ENCODE measurements at places on chromosomes 6 and 20. TPM values are rescaled to one million over a fixed set of nuclear protein-coding genes. Genes with fewer than 3 reads are reported as not detected.

DNA sequence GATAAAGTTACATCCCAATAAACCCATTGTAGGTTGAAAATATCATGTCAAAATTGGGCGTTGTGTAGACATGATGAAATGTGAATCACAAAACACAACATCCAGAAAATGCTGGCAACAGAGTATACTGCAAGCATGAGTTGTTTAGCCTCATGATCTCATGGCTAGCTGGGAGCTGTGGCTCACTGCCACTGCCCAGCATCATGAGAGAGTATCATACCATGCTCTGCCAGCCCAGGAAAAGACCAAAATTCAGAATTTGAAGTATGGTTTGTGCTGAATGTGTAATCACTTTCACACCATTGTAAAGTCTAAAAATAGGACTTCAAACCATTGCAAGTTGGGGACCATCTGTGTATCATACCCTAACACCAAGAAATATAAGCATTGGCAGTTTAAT lies 45.2 kb upstream of the SMAP1 start:
- DNase-seq = no peak

Gene MLN
- total RNA-seq = not detected

- no peak for DNase-seq
Observed at GRCh38 chr6:140001005-140001404, 626.6 kb upstream of the CITED2 start.

GRCh38 chr20:32206760-32207625 lies 550 bp downstream of the PLAGL2 start:
- DNase-seq = no peak

- DNase-seq = no peak
Observed at GRCh38 chr6:79040083-79040482, 38.0 kb downstream of the PHIP start.

Gene GNMT
- total RNA-seq = 1.7 TPM

Gene VPS16
- total RNA-seq = 47.8 TPM

GRCh38 chr6:1569377-1569776 lies 40.3 kb upstream of the FOXC1 start:
- DNase-seq = no peak

GRCh38 chr6:34190504-34191122 lies 44.7 kb upstream of the GRM4 start:
- DNase-seq = no peak

- DNase-seq = no peak
Observed at GRCh38 chr6:18393698-18394097, 6.5 kb downstream of the RNF144B start.

Gene DPPA5
- total RNA-seq = not detected

DNA sequence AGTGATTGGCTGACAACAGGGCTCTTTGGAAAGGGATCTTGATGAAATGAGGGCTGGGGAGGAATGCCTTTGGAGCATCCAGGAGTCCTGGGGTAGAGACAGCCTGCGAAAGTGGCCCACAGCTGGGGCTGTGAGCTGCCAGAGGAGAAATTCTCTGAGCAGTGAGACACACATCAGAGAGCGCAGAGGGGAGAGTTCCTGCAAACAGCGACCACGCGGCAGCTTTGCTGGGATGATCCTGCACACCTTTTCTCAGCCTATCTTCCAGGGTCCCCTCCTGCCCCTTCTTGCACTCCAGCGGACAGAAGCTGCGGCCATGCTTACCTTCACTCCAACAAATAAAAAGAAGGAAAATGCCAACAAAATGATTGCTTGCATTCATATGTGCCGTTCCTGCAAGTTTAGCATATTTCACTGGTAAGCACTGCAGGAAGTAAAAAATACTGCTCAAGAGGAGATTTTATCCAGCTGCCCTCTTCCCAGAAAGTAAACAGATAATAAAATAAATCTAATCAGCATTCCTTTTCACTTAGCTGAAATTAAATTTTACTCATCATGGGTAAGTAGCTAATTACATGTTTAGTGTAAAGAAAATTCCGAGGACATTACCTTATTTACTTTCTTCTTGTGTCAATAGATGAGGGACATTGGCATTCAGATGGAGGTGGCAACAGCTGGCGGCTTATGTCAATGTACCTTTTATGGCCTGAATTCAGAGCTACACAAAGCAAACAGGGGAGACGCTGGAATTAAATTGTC lies 339.9 kb upstream of the ARID1B start:
- DNase-seq = no peak
